ENCODE measurements at places on chromosomes 2 and 18.
A peak's percentile ranks its signal among the peaks of the same experiment; 100 is the strongest.

DNA sequence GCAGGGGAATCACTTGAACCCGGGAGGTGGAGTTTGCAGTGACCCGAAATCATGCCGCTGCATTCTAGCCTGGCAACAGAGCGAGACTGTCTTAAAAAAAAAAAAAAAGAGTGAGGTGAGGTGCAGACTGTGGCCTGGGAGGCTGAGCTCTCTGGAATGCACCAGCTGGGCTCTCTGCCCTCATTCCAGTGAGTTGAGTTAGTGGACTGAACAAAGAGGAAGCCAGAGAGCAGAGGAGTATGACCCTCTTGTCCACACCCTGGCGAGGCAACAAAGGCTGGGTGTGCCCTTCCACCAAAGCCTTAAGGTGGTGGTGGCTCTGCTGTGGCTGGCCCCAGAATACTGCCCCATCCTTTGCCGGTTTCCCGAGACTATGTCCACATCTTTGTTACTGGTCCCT lies 71.3 kb upstream of the ACKR3 start:
- DNase-seq: peak; percentile 50

- no peak for DNase-seq
These were observed 58.3 kb downstream of the WDR7 start for GRCh38 chr18:56709463-56709862.

DNA sequence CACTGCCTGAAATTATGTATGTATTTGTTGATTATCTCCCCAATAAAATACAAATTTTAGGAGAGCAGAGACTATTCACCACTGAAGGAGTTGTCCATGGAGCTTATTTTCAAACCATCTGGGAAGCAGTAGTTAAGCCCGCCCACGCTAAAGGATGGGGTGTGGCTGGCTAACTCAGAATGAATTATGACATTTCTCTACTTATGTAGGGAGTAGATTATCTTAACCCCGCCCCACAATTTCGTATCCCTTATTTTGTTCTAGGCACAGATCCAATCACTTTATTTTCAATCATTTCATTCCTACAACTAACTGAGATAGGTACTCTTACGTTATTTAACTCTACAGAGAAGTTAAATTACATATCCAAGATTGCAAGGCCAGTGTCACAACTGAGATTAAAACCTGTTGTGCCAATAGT lies 1.4 kb upstream of the LAPTM4A start:
- DNase-seq: peak; percentile 71

DNA sequence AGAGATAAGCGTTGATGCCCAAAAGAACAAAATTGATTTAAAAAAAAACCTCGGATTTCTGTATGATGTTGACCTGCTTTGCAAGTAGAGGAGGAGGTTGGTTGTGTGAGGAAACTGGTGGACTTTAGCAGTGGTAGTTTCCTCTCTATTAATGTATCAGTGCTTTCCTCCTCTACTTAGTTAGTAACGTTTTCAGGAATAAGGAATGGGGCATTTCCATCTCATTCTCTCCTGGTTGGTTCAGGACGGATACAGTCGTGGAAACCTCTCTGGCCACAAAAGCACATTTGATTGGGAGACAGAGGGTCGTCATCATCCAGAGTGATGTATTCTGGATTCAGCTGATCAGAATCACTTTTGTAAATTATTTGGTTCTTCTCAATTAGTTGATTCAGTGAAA lies 1.5 kb downstream of the FHOD3 start:
- DNase-seq: no peak

- DNase-seq: peak; percentile 12
These were observed 55.6 kb downstream of the THUMPD2 start for GRCh38 chr2:39723497-39723896.

GRCh38 chr2:39093218-39093898 lies 27.5 kb downstream of the SOS1 start:
- DNase-seq: no peak

DNA sequence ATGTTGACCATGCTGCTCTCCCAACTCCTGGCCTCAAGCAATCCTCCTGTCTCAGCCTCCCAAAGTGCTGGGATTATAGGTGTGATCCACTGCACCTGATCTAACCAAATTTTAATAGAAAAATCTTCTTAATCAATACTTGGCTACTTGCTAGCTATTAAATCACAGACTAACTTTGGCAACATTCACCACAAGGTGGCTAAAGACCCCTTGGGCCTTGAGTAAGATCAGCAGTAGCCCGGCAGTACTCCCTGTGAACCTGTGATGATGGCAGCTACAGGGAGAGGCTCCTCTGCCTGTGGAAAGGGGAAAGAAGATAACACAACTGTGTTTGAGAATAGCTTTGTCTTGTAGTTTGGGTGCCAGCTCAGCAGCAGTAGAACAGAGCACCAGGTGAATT lies 102.9 kb downstream of the SLC39A10 start:
- DNase-seq: no peak

- no peak for DNase-seq
These were observed 1004.1 kb upstream of the NRXN1 start for GRCh38 chr2:52036024-52036423.

- DNase-seq: no peak
These were observed 63.8 kb downstream of the TTC21B start for GRCh38 chr2:165889798-165890197.

DNA sequence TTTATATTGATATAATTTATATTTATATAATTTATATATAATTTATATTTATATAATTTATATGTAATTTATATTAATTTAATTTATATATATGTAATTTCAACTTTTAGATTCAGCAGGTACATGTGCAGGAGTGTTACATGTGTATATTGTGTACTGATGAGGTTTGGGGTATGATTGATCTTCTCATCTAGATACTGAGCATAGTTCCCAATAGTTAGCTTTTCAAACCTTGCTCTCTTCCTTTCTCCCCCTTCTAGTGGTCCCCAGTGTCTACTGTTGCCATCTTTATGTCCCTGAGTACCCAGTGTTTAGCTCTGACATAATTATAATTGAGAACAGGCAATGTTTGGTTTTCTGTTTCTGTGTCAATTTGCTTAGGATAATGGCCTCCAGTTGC lies 1335.3 kb upstream of the CDH2 start:
- no peak for DNase-seq

- peak; percentile 35 for DNase-seq
These were observed 88.3 kb downstream of the ZNF516 start for GRCh38 chr18:76406791-76407190.

GRCh38 chr2:159879051-159879604 lies 81.1 kb upstream of the CD302 start:
- DNase-seq: no peak

GRCh38 chr2:186496401-186496800 lies 10.3 kb downstream of the ZC3H15 start:
- no peak for DNase-seq

- no peak for DNase-seq
These were observed 282.4 kb upstream of the RAB12 start for GRCh38 chr18:8326763-8327394.

GRCh38 chr18:8424481-8424880 lies 184.8 kb upstream of the RAB12 start:
- DNase-seq: no peak

- DNase-seq: no peak
These were observed 157.4 kb upstream of the DNMT3A start for GRCh38 chr2:25499157-25499556.

- DNase-seq: no peak
These were observed 44.2 kb downstream of the LHCGR start for GRCh38 chr2:48711343-48711742.

- no peak for DNase-seq
These were observed 108.2 kb upstream of the UBE2E3 start for GRCh38 chr2:180872255-180872654.

GRCh38 chr2:69489793-69490192 lies 52.6 kb upstream of the NFU1 start:
- no peak for DNase-seq

DNA sequence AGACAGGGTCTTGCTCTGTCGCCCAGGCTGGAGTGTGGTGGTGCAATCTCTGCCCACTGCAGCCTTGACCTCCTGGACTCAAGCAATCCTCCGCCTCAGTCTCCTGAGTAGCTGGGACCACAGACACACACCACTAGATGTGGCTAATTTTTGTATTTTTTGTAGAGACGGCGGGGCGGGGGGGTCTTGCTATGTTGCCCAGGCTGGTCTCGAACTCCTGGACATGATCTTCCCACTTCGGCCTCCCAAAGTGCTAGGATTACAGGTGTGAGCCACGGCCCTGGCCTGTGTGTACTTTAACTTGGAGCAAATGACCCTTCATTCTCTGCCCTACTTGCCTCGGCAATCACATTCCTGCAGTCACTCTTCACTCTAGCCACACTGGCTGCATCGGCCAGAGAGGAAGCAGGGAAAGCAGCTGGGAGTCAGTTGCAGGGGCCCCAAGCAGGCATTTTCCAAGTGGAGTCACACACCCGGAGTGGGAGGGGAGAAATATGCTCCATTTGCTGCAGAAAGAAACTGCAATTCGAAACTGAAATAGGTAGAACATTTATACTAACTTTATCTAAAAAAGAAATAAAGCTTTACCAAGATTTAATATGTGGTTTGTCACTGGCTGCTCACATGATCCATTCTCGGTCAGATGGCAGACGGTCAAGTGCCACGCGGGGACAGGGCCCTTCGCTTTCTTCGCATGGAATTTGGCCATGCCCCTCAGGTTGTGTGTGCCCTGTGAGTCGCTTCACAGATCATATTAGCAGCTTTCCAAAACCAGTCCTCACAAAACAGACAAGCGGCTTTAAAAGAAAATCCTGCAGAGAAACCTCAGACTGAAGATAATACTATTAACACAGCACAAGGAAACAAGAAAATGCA lies 37.1 kb downstream of the FAM161A start:
- no peak for DNase-seq

DNA sequence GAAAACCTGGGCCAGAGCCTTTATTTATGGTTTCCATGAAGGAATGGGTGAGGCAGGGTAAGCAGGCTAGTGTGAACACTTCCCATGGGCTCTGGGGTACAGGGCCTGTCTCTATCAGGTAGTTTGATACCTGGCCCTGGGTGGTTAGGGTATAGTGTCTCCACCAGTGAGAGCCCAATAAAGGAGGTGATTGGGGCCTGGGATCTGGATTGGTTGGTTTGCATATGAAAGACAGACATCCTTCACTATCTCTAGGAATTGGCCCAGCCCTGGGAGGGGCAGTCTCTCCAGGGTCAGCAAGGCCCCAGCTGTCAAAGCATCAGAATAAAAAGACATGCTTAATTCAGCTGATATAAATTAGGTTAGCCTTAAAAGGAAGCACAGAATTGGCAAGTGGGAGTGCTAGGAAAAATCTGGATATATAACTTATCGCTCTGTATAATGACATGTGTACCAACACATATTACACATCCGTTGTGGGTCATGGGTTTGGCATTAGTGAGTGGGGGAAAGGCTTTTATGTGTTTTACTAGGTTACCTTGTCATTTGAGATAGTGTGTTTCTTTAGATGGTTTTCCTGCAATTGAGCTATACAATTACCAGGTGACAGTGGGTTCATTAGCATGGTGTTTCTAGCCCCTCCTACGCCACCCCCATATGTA lies 18.5 kb upstream of the TMEM178A start:
- DNase-seq: no peak

- no peak for DNase-seq
These were observed 334.2 kb upstream of the NETO1 start for GRCh38 chr18:73201940-73202339.

DNA sequence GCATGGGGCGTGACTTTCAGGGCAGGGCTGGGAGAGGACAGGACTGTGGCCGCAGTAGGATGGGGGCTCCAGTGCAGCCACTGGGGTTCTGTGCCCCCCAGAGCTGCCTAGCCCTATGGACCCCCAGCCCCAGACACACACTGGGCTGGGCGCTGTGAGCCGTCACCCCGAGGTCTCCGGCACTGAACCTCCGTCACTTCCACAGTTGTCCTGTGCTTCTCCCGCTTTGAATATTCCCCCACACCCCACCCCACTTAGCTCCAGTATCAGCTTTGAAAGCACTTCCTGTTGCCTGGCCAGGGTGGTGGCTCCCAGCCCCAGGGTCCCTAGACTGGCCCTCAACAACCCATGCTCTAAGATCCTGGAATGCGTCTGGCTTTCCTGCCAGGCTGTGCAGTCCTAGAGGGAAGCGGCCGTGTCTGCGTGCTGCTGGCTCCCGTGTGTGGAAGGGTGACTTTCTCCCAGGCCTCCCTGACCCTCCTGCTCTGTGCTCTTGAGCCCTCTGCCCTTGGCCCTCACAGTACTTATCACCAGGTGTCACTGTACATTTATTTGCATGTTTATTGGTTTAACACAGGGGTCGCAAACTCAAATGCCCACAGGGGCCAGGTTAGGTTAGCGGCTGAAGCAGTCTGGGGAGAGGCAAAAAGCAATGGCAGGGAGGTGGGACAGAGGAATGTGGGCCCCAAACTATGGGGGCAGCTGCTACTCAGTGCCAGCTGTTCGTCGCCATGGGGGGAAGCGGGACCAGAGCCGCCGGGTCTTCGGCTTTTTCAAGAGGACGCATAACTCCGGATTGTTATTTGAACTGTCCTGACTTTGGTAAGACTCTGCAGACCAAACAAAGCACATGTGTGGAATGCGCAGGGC lies 9.9 kb downstream of the OBSL1 start:
- peak; percentile 21 for DNase-seq

GRCh38 chr2:241148239-241148638 lies 1.0 kb downstream of the PASK start:
- no peak for DNase-seq

GRCh38 chr2:64982311-64982857 lies 6.8 kb upstream of the SLC1A4 start:
- DNase-seq: no peak

DNA sequence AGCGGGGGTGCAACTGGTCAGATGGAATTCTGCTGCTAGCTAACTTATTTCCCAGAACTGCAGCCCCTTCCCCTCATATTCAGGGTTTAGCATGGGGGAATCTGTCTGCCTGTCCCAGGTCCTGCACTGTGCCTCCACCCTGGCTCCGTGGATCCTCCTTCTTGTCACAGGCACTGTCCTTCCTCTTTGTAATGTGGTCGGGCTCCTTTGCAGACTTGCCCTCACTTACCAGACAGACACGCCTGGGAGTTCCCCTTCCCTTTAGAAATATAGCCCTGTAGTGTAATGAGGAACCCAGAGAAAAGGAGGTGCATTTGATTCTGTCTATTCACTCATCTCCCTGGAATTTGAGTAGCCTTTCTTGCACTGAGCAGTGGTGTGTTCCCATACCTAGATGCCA lies 108.7 kb downstream of the TRIM43 start:
- DNase-seq: no peak

DNA sequence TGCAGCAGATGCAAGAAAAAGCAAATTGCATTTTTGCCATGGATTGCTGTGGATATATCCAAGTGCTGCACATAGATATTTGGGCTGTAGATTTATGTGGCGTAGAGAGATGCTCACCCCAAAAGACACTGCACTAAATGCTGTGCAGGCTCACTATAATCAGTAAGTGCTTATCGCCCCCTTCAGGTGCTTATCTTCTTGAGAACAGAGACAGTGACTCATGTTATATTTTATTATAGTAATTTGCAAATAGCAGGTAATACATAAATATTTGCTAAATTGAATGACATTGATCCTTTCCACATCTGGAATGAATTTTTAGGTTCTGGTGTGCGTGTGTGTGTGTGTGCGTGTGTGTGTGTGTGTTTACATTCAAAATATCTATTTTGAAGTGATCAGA lies 36.8 kb upstream of the PLEKHM3 start:
- DNase-seq: no peak

- no peak for DNase-seq
These were observed 62.5 kb downstream of the MRO start for GRCh38 chr18:50757358-50757757.
